ENCODE measurements at places on chromosomes 3 and 15.

DNA sequence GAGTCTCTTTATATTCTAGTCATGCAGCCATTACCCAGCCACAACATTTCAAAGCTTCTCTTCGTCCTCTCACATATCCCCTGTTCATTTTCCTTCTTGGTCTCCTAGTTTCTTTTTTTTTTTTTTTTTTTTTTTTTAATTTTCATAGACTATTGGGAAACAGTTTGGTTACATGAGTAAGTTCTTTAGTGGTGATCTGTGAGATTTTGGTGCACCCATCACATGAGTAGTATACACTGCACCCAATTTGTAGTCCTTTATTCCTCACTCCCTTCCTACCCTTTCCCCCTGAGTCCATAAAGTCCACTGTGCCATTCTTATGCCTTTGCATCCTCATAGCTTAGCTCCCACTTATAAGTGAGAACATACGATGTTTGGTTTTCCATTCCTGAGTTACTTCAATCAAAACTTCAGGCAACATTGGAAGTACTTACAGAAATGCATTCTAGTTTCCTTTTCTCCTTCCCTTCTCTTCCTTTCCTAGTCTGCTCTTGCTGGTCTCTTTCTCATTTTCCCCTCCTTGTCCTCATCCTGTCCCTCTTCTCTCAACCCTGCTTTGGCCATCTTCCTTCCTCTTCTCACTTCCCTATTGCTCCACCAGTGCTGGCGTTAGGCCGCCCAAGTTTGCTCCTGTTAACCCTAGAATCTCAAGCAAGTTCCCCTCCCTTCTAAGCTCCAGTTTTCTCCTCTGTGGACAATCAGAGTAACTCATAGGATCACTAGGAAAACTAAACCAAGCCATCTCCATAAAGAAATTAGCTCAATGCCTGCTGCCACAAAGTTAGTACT is 4.8 kb downstream of the ATP8B4 start:
- no peak for DNase-seq

- no peak for DNase-seq
These were observed 12.2 kb upstream of the DNAJB8 start for GRCh38 chr3:128478576-128479506.

GRCh38 chr15:37981775-37982174 is 47.3 kb downstream of the TMCO5A start:
- DNase-seq: no peak

DNA sequence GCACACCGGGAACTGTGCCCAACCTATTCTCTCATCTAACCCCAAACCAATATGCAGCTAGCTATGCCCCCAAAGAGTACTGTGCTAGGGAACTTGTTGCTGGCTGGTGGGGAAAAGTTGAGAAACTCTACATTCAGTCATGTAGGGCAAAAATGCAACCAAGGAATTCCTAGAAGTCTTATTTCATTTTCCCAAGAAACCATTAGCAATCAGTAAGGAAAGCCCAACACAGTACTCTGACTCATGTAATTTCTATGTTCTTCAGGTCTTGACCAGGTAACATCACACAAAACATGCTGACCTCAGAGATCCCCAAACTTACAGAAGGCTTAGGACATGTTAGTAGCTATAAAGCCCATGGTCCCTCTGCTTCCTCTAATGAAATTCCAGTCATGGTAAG is 52.1 kb downstream of the TASOR start:
- DNase-seq: no peak

GRCh38 chr3:11254876-11255275 is 17.3 kb upstream of the ATG7 start:
- DNase-seq: no peak

GRCh38 chr3:169227911-169228310 is 435.6 kb downstream of the MECOM start:
- DNase-seq: no peak

- DNase-seq: no peak
These were observed 267.2 kb downstream of the FAM43A start for GRCh38 chr3:194952841-194953241.

DNA sequence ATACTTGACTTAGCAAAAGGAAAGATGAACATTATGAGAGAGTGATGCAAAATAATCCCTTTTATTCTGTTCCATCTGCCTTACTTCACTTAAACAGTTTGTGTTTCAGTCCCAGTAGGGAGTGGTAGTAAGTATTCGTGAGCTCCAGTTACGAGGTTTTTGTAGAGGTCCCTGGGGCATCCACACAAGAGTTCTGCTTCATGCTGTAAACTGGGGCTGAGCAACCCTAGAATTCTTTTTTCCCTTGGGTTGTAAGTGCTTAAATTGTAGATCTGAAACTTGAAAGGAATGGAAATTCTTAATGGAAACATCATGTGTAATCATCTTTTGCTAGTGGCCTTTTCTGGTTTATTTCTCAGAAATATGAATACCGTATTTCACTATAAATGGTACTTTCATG is 79.5 kb downstream of the SEMA6D start:
- no peak for DNase-seq

- DNase-seq: no peak
These were observed 48.8 kb downstream of the STRIT1 start for GRCh38 chr3:155244699-155245098.

DNA sequence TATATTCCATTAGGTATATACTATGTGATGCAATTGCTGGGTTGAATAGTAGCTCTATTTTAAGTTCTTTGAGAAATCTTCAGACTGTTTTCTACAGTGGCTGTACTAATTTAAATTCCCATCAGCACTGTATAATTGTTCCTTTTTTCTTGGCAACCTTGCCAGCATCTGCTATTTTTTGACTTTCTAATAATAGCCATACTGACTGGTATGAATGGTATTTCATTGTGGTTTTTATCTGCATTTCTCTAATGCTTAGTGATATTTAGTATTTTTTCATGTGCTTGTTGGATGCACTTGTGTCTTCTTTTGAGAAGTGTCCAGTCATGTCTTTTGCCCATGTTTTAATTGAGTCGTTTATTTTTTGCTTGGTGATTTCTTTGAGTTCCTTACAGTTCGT is 145.1 kb upstream of the PLSCR5 start:
- DNase-seq: no peak

DNA sequence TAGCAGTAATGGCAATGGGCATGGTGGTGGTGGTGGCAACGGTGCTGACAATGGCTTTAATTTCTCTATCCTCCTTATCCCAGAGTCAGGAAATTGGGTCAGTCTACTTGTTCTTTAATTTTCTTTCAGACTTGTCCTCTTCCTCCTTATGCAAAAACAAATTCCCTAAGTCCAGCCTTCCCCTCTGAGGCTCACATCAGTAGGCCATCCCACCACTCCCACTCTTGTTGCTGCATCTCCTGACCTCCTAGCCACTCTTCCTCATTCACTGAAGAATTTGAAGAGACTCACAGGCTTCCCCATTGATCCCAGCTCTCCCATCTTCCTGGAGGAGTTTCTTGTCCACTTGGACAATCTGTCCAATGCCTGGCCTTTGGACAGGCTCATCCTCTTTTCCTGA is 19.9 kb downstream of the DNAJB8 start:
- DNase-seq: no peak

DNA sequence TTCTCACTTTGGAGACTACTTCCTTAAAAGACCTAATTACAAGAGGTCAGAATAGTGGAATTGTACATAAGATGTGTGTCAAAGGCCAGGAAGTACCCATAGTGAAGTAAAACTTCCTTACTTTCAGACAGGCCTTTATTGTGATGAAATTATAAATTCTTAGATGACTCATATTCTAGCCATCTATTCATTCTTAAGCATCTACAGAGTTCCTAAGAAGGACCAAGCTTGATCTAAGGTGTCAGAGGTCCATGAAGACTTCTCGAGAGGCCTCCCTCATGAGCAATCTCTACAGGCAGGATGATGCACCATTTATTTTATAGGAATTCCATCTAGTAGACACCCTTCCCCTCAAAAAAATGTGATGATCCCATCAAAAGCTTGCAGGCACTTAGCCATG is 493.3 kb downstream of the MAGI1 start:
- no peak for DNase-seq

- DNase-seq: no peak
These were observed 13.3 kb downstream of the GABPB1 start for GRCh38 chr15:50341616-50342136.

- no peak for DNase-seq
These were observed 75.3 kb downstream of the TGFBR2 start for GRCh38 chr3:30681649-30682211.

- DNase-seq: no peak
These were observed 271.4 kb downstream of the THSD4 start for GRCh38 chr15:71386448-71387236.

GRCh38 chr15:92053753-92054316 is 200.3 kb downstream of the SLCO3A1 start:
- no peak for DNase-seq

Measured in CD4-positive, alpha-beta T cell treated with Interleukin-17A for 4 hours (primary cell).